Posterior cingulate gyrus (tissue), 11 donors: ENCODE measurements at places on chromosomes 7 and 10.
A peak's percentile ranks its signal among the peaks of the same experiment; 100 is the strongest.

DNA sequence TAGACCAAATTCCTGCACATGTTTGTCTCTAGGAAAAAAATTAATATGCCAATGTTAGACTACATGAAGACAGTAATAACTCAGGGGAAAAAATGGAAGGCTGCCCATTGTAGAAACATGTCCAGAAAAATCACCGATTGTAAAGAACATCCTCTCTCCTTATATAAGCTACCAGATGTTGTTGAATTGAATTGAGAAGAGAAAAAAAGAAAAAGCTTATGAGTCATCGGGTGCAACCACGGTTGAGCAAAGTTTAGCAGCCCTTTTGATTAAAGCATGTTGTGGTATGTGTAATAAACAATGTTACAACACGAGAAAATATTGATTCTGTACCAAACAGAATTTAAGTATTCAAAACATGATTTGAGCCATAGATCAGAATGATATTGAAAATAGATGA lies 102.3 kb upstream of the ARHGAP21 start:
- DNase-seq: no peak

- DNase-seq: no peak
Observed at GRCh38 chr7:128869944-128870285, 7.3 kb downstream of the ATP6V1F start.

DNA sequence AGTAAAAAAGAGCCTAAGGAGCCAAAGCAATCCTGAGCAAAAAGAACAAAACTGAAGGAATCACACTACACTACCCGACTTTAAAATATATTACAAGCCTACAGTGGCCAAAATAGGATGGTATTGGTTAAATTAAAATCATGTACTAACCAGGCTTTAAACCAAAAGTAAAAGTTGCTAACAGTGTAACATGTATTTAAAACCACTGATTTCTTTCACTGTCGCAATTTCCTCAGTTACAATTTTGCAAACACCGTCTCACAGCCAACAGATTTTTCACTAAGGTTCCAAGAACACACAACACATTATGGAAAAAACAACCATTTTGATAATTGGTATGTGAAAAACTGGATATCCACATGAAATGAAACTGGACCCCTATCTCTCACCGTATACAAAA lies 74.0 kb downstream of the JMJD1C start:
- DNase-seq: no peak

DNA sequence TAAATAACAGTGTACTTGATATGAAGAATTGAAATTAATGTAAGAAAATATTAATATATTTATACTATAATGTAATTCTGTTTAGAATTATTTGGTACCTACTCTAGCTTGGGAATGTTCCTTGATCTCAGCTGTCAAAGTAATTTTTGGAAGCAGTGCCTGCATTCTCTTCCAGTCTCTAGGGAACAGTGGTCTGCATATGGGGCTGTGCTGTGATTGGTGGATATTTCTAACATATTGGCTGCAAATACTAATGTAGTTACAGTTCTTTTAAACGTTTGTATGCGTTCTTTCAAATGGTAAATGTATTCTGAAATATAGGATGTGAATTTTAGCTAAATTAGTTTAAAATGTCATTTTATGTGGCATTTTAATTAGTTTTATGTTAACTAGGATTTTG lies 87.2 kb downstream of the PHF14 start:
- DNase-seq: no peak

DNA sequence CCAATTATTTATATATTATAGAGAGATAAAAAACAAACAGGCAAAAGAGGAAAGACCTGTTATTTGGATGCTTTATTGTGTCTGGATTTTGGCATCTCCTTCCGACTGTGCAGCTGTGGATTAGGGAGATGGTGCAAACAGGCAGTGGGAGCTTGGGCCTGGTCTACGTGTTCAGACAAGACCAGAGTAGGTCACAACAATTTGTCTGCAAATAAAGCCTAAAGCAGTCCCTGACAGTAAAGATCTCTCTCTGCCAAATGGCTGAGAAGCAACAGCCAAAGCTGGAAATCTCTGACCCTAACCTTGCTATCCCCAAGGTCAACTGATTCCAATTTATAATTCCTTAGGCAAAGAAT lies 82.0 kb downstream of the ABLIM1 start:
- no peak for DNase-seq

GRCh38 chr7:85226361-85227085 lies 39.7 kb upstream of the SEMA3D start:
- DNase-seq: no peak

DNA sequence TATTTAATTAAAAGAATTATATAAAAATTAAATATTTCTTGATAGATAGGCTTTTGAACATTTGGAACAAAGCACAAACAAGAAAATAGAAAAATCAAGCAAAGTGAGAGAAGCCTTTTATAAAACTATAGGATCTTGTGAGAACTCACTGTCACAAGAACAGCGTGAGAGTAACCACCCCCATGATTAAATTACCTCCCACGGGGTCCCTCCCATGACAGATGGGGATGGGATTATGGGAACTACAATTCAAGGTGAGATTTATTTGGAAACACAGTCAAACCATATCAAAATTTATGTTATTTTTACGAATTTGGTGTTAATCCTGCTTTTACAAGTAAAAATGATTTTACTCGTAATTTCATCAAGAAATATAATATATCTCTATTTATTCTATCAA lies 1136.1 kb upstream of the POT1 start:
- no peak for DNase-seq

- DNase-seq: peak; percentile 5
Observed at GRCh38 chr7:1844336-1844950, 174.4 kb downstream of the ELFN1 start.

GRCh38 chr7:106344861-106345260 lies 60.1 kb upstream of the NAMPT start:
- no peak for DNase-seq

GRCh38 chr10:93867525-93867924 lies 26.3 kb upstream of the SLC35G1 start:
- DNase-seq: no peak

DNA sequence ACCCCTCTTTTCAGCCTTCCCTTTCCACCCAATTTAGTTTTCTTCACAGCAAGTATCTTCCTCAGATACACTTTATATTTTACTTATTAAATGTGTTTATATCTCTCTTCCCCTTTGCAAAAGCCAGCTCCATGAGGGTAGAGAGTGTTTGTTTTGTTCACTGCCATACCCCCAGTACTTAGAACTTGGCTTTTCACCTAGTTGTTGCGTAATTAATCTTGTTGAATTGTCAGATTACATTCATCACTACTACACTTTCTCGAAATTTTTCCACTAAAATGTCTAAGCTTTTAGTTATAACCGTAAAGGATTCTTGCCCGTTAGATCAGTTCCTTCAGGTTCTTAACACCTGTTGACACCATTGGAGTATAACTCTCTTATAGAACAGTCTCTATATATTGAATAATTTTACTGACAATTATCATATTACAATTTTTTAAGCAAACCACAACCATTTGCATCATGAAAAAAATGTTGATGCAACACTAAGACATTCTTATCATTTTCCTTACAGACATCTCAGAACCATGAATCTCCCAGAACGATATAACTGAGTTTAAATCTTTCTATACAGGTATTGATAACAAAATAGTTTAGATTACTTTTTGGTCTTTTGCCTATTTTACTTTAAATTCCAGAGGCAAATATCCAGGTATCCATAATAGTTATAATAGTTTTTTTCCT lies 29.9 kb downstream of the VWDE start:
- no peak for DNase-seq

GRCh38 chr7:110397927-110398660 lies 692.8 kb upstream of the LRRN3 start:
- DNase-seq: no peak

GRCh38 chr7:29032146-29032545 lies 74.0 kb upstream of the TRIL start:
- no peak for DNase-seq

- DNase-seq: no peak
Observed at GRCh38 chr7:8144856-8145255, 117.1 kb downstream of the ICA1 start.

- DNase-seq: no peak
Observed at GRCh38 chr7:108135446-108136190, 5.5 kb upstream of the LAMB4 start.

- no peak for DNase-seq
Observed at GRCh38 chr10:133278577-133279265, 2.1 kb upstream of the ADAM8 start.

DNA sequence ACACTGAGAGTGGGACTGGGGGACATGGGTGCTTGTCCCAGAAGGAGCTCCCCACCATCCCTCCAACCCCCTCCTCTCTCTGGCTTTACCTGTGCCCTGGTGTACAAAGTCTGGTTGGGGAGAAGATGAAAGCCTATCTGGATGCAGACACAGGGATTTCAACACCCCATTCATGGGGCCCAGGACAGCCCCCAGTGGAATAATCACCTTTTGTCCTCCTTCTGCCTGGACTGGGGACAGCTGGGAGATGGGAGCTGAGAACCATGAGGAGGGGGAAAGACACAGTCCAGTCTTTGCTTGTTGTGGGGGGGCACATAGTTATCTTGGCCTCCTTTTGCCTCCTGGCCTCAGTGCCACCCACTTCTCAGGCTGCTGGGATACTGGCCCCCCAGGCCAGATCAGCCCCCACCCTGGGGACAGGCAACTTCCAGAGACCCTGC lies 1.4 kb downstream of the SSC4D start:
- no peak for DNase-seq

DNA sequence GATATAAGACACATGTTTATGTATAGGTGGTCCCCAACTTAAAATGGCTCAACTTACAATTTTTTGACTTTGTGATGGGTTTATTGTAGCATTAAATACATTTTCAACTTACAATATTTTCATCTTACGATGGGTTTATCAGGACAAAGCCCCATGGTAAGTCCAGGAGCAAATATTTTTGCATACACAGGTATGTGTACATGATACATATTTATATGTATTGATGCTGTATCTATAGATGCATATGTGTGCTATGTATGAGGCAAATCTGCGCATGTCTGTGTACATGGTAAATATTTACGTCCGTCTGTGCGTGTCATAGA lies 664 bp upstream of the UBE3C start:
- no peak for DNase-seq

DNA sequence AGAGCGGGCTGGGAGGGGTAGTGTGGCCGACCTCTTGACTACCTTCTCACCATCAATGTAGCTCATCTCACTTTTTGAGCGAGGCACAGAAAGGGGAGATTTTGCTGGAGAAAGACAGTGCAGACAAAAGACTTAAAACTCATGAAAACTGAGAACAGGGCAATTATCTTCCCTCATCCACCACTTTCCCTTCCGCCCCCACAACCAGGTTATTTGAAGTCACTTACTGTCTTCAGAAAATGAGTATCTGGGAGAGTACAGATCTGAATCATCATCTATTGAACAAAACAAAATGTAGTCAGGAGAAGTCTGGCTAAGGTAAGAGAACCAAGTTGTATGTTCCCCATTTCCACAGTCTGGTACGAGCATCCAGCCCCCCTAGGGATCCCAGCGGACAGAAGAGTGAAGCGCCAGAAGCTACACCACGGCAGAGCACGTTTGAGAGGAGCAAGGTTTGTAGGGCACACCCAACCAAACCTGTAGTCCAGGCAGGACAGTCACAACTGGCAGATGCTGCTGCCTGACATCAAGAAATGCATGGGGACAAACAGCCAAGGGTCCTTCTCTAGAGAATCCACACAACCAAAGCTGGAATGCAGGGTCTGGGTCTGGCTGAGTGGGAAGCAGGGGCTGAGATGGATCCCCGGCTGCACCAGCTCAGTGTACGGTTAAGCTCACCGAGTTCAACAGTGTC lies 93.4 kb upstream of the PDLIM1 start:
- DNase-seq: no peak

DNA sequence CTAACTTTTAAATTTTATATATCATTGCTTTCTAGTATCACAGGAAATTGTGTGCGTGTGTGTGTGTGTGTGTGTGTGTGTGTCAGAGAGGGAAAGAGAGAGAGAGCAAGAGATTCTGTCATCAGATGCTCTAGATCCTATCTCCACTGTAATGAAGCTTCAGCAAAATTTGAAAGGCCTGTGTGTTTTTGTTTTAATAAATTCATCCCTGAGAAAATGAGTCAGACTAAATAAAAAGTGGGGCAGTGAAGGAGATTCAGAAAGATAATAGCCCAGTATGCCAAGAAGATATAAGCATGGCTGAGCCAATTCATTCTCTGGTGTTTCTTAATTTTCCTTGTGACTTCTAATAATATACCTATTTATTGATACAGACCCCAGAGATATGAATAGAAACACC lies 184.2 kb upstream of the TMEM196 start:
- no peak for DNase-seq

- DNase-seq: no peak
Observed at GRCh38 chr10:79386637-79387465, 39.6 kb downstream of the PPIF start.

DNA sequence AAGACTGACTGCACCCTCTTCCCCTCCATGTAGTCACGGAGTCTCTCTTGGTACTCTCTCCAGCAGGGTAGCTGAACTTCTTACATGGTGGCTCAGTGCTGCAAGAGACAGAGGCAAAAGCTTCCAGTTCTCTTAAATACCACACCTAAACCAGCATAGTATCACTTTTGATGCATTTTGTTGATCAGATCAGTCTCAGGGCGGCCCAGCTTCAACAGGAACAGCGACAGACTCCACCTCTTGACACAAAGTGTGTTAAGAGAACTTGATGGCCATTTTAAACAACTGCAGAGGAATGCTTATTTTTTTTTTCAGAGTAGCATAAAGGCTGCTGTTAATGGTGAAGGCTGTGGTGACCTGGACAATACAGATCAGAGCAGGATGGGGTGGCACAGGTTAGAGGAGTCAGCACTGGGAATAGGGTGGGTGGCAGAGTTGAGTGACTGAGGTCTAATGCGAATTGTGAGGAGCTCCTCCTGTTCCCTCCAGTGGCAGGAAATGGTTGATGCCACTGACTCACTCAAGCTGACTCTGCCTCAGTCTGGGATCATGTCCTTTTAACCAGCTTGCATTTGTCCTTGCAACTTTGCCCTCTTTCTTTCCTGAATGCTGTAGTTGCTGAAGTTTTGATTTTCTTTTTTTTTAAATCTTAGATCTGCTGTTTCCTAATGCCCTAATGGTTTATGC lies 17.3 kb downstream of the MGAM start:
- DNase-seq: no peak

GRCh38 chr7:42858570-42858969 lies 53.3 kb downstream of the C7orf25 start:
- no peak for DNase-seq

- DNase-seq: no peak
Observed at GRCh38 chr7:6284055-6284400, 11.6 kb upstream of the CYTH3 start.

DNA sequence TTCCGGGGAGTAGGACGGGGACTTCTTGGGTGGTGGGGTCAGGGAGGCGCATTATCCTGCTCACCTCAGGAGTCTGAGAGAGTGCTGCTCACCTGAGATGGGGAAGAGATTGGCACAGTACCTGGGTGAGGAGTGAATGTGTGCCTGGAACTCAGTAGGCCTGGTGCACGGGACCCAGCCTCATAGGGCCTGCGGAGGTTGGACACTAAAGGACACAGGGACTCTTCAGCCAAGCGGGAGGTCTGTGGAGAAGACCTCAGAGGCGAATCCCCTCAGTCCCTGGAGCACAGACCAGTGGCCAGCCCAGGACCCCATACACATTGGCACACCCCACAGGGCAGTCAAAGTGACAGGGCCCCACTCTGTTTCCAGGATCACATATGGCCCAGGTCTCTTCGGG lies 73.2 kb downstream of the OAT start:
- no peak for DNase-seq
